ENCODE measurements at places on chromosomes 5 and 9.

DNA sequence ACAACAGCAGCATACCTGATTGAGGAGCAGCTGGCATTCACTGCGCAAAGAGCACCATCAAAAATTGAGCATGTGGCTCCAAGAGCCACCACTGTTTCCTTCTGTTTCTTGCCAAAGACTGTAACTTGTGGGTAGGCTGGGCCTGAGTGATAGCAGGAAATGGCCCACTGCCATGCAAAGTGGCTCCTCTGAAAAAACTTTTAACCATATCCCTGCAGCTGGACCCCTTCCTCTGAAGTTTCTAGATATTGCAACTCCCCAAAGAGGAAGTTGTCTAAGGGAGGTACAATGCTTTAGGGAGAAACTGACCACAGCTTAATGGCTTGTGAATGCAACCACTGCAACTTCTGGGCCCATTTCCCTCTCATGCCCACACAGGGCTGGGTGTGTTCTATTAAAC is 355.4 kb upstream of the PDE4D start:
- DNase-seq: no peak

- DNase-seq: no peak
Observed at GRCh38 chr5:149700347-149700746, 29.8 kb upstream of the PPARGC1B start.

GRCh38 chr5:128455841-128456361 is 82.1 kb downstream of the FBN2 start:
- no peak for DNase-seq

DNA sequence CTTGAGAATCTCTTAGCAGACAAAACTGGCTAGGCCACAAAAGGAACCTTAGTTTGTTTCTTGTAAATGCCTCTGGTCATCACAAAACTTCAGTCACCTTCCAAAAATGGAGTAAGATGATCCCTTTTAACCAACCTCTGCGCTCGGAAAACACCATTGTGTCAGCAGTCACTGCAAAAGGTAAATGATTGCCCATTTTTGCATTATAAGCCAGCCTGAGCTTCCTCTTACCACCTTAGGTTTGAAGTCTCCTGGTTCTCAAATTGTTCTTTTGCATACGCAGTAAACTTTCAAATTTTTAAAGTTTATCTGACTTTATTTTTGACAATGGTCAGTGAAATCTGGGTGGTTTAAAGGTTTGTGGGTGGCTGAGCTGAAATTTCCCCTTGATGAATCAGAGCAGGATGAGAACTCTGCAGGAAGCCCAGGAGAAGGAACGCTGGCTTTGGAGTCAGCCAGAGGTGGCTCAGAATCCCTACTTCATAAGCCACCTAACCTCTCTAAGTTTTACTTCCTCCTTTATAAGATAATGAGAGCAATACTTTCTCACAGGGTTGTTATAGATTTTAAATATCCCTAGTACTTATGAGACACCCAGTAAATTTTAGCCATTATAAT is 131.4 kb downstream of the MED10 start:
- DNase-seq: no peak

DNA sequence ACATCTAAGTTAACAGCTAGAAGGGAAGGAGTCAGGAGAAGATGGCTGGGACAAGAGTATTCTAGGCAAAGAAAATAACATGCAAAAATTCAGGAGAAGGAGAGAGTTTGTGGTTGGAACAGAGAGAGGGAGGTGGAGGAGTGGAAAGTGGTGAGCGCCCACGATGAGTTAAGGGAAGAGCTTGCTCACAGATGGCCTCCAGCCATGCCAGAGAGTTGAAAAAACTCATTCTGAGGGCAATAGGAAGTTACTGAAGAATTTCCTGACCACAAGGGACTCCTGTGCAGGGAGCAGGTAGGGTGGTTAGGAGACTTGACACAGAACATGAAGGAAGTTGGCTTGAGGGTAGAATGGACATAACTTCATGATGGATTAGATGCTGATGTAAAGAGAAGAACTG is 159.7 kb downstream of the DOCK2 start:
- no peak for DNase-seq

DNA sequence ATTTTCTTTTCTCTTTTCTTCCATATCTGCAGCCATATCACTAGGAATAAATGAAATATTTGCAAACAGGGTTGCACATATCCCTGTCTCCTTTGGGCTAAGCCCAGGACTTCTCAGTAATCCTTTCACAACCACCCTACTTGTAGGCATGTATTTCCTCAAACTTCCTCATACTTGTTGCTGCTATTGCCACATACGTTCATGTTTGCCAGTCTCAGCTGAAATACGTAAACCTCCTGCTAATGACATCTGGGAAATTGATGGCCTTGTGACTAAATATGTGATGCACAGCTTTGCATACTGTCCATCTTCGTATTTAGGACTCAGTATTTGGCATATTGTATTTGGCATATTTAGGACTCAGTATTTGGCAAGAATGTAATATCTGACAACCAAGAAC is 224.6 kb downstream of the PLK2 start:
- DNase-seq: no peak

- no peak for DNase-seq
Observed at GRCh38 chr5:57917004-57917403, 434.4 kb upstream of the ACTBL2 start.
